ENCODE measurements at places on chromosomes 12 and 14. TPM values are rescaled to one million over a fixed set of nuclear protein-coding genes. Genes with fewer than 3 reads are reported as not detected.

SRRM4 gene
- 0.03 TPM for polyA plus RNA-seq

GRCh38 chr12:133172491-133172890 lies 8.8 kb upstream of the ZNF268 start:
- DNase-seq: no peak

- no peak for DNase-seq
Measured at GRCh38 chr14:64722842-64723447, 18.7 kb downstream of the PLEKHG3 start.

ACOT4 gene
- 3.5 TPM for polyA plus RNA-seq

GRCh38 chr14:80901260-80901659 lies 40.3 kb downstream of the CEP128 start:
- no peak for DNase-seq
